Psoas muscle (tissue), 8 donors: ENCODE measurements at places on chromosomes 3 and 15. TPM values are rescaled to one million over a fixed set of nuclear protein-coding genes. Genes with fewer than 3 reads are reported as not detected.

Gene UPK1B
- not detected for total RNA-seq

Gene SOX14
- total RNA-seq, result not detected

Gene SHF
- total RNA-seq, result 4.0 TPM

Gene GOLGB1
- 23.5 TPM for total RNA-seq

Gene GPR149
- total RNA-seq, result not detected

Gene RGMA
- total RNA-seq, result 66.6 TPM

DNA sequence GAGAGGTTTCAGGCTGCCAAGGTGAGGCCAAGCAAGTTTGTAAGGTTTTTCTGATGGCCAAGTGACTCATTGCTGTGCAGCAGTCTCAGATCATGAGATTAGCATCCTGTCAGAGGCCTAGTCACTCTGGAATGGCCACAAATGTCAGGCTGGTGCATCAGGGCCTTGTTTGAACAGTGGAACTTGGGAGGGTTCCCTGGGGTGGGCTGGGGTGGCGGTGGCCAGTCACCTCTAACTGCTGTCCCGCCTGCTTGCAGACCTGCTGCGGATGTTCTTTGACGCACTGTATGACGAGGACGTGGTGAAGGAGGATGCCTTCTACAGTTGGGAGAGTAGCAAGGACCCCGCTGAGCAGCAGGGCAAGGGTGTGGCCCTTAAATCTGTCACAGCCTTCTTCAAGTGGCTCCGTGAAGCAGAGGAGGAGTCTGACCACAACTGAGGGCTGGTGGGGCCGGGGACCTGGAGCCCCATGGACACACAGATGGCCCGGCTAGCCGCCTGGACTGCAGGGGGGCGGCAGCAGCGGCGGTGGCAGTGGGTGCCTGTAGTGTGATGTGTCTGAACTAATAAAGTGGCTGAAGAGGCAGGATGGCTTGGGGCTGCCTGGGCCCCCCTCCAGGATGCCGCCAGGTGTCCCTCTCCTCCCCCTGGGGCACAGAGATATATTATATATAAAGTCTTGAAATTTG is 2.8 kb upstream of the FAM131A start:
- peak; percentile 8 for DNase-seq

GRCh38 chr3:129228891-129229585 is 20.4 kb upstream of the COPG1 start:
- no peak for DNase-seq

DNA sequence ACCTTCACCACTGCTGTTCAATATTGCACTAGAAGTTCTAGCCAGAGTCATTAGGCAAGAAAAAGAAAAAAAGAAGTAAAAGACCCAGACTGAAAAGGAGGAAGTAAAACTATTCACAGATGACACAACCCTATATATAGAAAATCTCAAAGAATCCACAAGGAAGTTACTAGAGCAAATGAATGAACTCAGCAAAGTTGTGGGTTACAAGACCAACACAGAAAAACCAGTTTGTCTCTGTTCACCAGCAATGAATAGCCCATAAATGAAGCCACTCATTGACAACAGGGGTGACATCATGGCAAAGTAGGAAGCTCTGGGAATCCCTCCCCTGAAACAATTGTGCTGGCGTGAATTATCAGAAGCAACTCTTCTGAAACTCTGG is 4.6 kb downstream of the CFAP100 start:
- DNase-seq, result no peak

DNA sequence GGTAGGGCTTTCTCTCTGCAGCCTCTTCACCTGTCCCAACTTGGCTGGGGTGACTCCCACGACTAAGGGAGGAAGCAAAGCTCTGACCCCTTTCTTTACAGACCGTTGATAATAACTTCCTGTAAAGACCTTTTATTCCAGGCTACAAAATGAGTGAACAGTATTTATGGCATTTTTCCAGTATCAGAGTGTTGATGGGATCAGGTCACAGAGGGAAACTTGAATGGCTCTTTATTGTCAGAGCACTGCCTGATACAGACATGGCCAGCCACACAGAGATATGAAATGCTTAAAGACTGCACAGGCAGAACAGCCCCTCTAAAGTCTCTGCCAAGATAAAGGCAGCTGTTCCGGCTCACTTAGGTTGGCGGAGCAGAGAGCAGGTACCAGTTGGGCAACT is 1033.9 kb upstream of the NR2F2 start:
- no peak for DNase-seq

GRCh38 chr3:124770336-124771082 is 40.3 kb downstream of the UMPS start:
- peak; percentile 78 for DNase-seq

GRCh38 chr3:184563561-184563925 is 2.0 kb downstream of the EPHB3 start:
- DNase-seq, result no peak

DNA sequence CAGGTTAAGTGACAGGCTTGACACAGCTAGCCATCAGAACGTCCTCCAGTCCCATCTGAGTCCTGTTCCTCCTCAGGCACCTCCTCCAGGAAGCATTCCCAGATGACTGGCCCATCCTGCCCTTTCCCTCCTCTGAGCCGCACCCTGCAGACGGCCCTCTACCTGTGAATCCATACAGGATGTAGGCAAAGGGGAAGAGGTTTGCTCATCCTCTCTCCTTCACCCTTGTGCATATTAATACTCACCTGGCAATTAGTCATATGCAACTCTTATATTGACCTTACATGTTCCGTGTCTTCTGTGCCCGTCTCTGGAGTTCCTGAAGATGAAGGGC is 61.9 kb downstream of the SMAD3 start:
- no peak for DNase-seq

- no peak for DNase-seq
Observed at GRCh38 chr3:2920103-2920502, 190.1 kb downstream of the IL5RA start.

DNA sequence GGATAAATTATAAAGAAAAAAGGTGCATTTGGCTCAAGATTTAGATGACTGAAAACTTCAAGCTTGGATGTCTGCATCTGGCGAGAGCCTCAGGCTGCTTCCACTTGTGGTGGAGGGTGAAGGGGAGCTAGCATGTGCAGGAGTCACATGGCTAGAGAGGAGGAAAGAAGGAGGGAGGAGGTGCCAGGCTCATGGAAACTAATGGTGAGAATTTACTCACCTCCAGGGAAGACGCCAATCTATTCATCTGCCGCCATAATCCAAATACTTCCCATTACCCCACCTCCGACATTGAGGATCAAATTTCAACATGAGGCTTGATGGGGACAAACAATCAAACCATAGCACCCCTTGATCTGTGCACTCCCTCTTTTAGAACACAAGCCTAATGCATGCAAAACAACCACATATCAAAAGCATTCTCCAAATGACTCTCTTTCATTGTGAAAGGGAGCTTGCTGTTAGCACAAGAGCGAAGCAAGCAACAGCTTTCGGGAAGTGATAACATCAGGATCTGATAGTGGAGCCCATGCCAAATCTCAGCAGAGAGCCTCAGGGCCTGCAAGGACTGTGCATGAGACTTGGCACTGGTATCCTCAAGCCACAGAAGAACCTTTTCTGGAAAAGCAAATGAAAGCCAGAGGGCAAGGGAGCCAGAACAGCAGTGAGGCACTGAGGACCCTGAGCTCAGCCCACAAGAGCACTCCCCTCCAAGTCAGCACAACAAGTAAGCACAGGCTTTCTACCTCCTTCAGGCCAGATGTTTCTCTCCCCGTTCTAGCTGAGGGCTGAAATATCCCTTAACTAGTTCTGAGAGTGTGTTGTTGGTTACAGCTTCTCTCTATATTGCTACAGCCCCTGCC is 50.2 kb upstream of the THBS1 start:
- DNase-seq, result no peak

- DNase-seq, result no peak
Observed at GRCh38 chr3:160451602-160452001, 2.0 kb upstream of the TRIM59 start.

GRCh38 chr15:63374686-63375520 is 6.7 kb downstream of the CA12 start:
- peak; percentile 56 for DNase-seq

- no peak for DNase-seq
Observed at GRCh38 chr15:63915873-63916771, 82.4 kb upstream of the HERC1 start.

DNA sequence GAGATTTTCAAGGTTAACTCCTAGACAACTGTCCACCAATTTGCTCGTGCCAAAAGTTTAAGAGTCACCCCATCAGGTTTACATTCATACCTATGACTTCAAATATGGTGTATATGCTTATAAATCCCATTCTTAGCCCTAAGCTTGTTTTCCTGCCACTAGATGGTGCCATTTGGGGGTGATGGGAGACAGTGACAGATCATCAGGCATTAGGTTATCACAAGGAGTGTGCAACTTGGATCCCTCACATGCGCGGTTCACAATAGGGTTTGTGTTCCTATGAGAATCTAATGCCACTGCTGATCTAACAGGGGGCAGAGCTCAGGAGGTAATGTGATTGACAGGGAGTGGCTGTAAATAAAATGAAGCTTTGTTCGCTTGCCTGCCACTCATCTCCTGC is 182.7 kb downstream of the CNTN6 start:
- DNase-seq, result no peak
